ENCODE measurements at places on chromosomes 7 and 10.
A peak's percentile ranks its signal among the peaks of the same experiment; 100 is the strongest.

- DNase-seq, result no peak
Measured at GRCh38 chr7:158664406-158664805, 40.2 kb downstream of the NCAPG2 start.

DNA sequence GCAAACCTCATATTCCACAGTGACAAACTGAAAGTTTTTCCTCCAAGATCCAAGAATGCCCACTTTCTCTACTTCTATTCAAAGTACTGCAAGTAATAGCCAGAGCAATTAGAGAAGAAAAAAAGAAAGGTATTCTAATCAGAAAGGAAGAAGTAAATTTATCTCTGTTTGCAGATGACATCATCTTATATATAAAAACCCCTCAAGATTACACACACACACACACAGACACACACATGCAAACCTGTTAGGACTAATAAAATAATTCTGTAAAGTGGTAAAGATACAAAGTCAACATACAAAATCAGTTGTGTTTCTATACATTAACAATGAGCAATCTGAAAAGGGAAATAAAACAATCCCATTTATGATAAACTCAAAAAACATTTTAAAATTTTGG is 44.7 kb upstream of the AASS start:
- no peak for DNase-seq

DNA sequence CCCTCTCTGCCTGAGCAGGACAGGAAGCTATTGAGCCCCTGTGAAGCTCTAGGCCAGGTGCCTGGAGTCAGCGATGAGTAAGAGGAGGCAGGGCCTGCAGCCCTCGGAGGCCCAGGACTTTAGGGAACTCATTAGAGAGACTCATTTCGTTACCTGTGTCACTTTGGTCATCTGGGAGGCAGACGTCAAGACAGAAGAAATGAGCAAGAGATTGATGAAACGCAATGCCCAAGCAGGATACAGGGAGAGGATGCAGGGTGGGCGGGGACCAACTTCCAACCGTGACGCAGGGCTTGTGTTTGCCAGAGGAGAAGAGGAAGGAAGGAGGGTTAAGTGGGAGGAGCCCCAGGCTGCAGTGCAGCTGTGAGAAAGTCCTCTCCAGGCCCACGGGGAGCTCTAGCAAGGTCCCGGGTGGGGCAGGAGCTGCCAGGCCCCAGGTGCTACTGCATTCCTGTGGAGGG is 26.4 kb upstream of the GNA12 start:
- DNase-seq, result no peak

DNA sequence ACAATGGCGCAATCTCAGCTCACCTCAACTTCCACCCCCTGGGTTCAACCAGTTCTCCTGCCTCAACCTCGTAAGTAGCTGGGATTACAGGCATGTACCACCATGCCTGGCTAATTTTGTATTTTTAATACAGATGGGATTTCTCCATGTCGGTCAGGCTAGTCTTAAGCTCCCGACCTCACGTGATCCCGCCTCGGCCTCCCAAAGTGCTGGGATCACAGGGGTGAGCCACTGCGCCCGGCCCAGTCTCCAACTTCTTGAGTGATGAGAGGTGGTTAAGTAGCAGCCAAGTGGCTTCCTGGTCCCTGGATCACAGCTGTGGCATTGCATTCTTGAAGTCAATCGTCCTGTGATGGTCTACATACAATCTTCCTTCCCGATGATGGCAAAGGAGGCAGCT is 46.1 kb upstream of the NFE2L3 start:
- DNase-seq, result no peak

- DNase-seq, result no peak
Measured at GRCh38 chr10:86770412-86770960, 14.1 kb downstream of the BMPR1A start.

- no peak for DNase-seq
Measured at GRCh38 chr7:30090111-30090510, 44.7 kb upstream of the MTURN start.

- no peak for DNase-seq
Measured at GRCh38 chr7:140586516-140586915, 54.1 kb downstream of the DENND2A start.

GRCh38 chr7:2537981-2538851 is 17.1 kb downstream of the BRAT1 start:
- DNase-seq, result no peak

DNA sequence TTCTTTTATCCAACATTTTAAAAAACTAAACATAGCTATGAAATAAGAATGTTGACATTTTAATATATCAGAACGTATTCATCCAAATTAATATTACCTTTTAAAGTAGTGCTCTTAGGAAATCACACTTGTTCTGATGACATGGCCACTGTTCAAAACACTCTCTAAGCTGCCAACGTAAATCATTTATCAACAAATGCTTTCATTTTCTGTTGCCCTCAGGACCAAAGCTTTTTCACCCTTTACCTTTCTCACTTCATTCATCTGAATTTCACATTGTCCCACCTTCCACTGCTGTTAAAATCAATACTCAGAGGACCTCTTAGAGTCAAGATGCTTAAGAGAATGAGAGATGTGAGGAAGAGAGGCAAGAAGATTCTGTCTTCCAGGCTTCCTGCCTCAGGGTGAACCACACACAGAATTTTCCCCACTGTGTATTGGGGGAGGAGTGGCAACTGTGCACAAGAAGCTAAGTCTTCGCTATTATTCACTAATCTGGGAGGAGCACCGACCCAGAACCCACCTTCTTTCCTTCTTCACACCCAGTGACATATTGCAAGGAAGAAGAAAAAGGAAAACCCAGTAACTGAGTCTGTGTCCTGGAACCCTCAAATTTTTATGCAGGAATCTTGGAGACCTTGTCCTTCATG is 21.0 kb downstream of the HIBADH start:
- DNase-seq, result no peak

GRCh38 chr10:45373003-45373575 is 927 bp upstream of the ALOX5 start:
- peak; percentile 10 for DNase-seq

- no peak for DNase-seq
Measured at GRCh38 chr10:121645696-121646095, 47.5 kb upstream of the FGFR2 start.

DNA sequence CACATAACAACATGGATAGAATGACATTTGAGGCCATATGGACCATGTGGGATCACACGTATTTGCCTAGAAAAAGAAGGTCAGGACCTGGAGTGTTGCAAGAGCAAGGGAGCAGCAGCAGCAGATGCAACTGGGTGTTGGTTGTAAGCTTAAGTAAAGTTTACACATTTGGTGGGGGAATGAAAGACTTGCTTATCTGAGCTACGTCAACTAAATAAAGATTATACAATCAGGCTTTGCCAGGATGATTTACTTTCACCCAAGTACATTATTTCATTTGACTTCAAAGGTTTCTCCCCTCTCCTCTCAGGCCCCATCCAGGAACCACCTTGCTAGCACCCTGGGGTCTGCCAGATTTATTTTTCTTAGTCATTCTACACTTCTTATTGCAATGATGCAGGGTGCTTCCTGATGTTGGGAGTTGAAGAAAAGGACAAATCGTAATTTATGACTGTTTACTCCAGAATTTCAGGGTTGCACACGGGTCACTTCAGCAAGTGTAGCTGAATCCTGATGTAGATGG is 591.9 kb upstream of the IGFBP3 start:
- DNase-seq, result no peak

DNA sequence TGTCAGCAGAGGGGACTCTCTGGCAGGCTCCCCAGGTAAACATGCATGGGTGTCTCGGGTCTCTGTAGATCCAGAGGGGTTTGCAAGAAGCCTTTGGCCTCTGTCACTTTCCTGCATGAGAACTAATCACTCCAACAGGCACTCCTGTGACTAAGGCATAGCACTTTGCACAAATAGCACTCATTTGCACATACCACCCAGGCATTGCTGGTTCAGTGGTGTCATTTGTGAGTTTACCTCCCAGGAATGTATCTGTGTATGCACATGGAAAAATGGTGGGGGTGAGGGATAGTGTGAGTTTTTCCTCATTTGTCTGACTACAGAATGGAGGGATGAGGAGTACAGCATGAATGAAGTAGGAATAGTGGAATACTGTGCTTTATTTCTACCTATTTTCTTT is 39.5 kb downstream of the CNNM1 start:
- DNase-seq, result no peak

GRCh38 chr10:78921895-78922294 is 146.9 kb upstream of the ZMIZ1 start:
- DNase-seq, result no peak

GRCh38 chr7:67863911-67864310 is 867.3 kb downstream of the TYW1 start:
- no peak for DNase-seq
